ENCODE measurements at places on chromosomes 7 and 10.

DNA sequence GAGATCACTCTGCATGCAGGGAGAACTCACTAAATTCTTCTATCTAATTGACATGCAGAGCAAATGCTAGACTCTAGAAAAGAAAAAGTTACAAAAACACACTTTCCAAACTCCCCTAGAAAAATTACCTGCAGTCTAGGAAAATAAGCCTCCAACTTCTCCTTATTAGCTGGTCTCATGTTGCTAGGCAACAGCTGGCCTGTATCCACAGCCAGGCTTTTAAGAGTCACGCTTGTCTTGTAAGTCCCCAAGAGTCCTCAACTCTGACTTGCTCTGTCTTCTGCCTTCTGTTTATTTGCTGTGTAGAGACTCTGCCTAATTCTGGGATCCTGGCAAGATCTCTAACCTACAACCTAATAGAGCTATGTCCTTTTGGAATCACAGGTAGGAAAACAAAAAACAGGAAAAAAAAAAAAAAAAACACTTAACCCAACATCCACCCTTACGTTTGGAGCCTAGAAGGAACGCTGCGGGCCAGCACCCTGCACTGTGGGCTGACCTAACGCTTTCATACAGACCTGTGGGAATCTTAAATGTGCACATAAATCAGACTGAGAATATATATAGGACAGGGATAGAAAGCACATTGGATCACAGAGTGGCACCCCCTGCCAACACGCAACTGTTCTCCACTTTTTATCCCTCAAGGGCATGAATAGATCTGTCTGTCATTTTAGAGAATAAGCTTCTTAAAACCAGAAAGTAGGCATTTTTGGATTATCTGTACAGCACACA is 117.0 kb upstream of the PTPRZ1 start:
- no peak for DNase-seq

GRCh38 chr7:101833799-101834198 is 16.4 kb downstream of the CUX1 start:
- DNase-seq: no peak

DNA sequence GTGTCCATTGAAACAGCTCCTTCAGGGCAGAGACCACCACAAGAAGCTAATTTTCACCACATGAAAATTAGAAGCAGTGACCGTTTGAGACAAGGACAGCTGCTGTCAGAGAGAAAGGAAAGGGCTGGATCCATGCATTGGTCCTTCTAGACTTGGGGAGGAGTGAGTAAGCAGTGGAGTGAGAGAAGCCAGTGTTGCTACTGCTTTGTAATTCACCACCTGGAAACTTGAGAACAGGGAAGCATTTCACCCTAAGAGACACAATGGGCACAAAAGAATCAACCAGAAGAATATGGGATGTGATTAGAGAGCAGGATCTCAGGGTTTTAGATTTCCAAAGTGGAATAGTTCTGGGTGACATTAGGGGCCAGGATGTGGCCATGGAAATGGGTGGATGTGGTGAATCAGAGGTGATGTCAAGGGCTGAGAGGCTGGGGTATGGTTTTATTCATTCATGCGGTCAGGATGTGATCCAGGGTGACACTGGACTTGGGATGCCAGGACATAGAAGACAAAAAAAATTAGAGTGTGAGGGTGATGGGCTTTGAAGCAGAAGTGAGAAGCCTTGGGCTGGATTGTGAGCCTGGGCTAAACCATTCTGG is 61.6 kb downstream of the DENND11 start:
- no peak for DNase-seq

- no peak for DNase-seq
Measured at GRCh38 chr7:127889677-127890076, 141.6 kb downstream of the LRRC4 start.

DNA sequence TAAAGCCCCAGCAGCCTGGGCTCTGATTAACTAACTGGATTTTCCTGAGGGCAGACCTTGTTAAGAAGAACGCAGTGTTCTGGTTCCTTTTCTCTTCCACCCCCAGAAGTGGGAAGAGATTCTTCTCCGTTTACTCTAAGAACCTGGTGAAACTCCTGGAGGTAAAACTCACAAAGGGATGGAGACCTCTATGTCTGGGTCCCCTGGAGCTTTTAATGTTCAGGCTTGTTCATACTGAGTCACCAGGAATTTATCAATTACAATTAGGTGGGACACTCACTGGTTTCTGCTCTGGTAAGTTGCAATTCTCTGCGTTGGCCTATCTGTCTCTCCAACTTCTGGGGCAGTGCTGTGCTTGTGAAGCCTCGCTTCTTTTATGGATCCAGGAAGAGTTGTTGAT is 73.3 kb upstream of the CACNB2 start:
- no peak for DNase-seq

- no peak for DNase-seq
Measured at GRCh38 chr10:17744341-17744861, 7.6 kb upstream of the TMEM236 start.

GRCh38 chr10:115063701-115064658 is 29.2 kb upstream of the ATRNL1 start:
- no peak for DNase-seq

GRCh38 chr7:130904031-130904757 is 170.2 kb upstream of the KLF14 start:
- no peak for DNase-seq

DNA sequence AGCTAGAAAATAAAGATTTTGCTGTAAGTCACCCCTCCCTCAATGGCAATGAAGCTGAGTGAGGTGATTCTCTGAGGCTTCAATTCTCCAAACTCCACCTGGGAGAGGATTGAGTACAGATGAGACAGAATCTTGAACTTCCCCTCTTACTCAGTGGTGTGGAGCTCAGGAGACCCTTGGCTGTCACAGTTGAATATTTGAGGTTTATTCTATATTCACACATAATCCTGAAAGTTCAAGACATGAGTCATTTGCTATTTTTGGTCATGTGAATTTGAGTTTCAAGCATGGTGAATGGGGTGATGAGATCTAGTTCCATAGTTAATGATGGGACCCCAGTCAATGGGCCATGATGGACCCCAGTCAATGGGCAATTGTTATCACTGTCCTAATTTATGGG is 13.9 kb upstream of the TECTB start:
- DNase-seq: no peak
